Stimulated activated CD4-positive, alpha-beta T cell treated with anti-CD3 and anti-CD28 coated beads, Interleukin-4, amount 100 ng/mL, for 1 hour (primary cell): ENCODE measurements at places on chromosomes 1 and 21.

- DNase-seq: no peak
Observed at GRCh38 chr1:214470132-214470531, 81.3 kb downstream of the PTPN14 start.

DNA sequence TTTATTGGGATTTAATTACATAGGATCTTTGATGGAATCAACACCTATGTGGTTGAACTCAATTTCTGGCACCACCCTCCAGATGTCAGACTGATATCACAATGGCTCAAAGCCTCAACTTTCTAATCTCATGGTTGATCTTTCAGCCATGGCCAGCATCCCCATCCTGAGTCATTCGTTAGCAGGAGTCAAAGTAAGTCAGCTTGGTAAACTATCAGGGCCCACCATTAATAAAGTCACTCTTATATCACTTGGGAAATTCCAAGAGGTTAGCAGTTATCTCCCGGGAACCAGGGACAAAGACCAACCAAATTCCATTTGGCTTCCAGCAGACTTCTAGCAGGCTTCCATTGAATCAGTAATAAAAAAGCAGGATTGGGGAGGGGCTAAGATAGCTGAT lies 50.7 kb upstream of the TNFSF4 start:
- DNase-seq: no peak

- no peak for DNase-seq
Observed at GRCh38 chr1:53183095-53183990, 13.3 kb upstream of the CPT2 start.

DNA sequence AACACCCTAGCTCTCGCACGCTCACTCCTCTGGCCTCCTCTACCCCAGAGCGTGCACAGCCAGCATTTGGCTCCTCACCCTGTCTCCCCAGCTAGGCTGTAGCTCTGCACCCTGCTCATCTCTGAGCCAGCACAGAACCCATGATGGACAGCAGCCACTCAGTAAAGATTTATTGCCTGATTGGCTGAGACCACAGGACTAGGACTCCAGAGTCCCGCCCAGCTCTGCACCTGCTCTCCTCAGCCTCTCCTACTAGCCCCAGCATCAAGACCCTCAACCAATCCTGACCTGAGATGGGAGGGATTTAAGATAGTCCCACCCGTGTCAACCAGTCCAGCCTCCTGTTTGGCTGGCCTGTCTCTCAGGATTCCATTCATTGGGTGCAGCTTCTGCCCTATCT lies 9.3 kb downstream of the C1QB start:
- no peak for DNase-seq

DNA sequence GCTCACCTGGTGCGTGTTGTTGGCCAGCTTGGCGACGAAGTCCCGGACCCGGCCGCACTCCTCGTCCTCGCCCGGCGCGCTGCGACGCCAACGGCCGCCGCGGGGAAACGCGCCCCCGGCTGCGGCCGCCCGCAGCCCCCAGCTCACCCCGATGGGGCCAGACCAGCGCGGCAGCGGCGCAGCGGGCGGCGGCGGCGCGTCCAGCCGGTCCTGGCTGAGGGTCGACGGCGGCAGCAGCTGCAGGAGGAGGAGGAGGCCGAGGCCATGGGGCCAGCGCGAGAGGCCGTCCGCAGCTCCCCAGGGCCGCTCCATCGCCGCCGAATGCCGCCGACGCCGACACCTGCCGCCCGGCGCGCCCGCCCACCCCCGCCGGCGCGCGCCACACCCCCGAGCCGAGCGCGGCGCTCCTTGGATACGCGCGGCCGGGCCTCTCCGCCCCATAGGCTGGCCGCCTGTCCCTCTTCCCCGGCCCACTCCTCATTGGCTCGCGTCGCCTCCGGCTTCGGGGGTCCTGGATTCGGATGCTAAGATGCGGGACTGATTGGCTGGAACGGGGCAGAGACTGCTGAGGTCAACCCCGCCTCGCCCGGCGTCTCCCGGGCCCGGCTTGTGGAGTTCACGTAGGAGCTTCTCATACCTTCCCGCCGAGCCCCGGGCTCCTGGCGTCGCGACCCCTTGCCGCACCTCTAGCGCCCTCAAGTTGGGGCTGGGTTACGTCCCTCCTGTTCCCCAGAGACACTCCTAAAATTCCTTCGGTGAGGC lies at the start of gene SORT1:
Gene SORT1, minus strand, starts transcription at position 338 of the 762 bp plus-strand sequence. Its CDS starts 26 bp downstream, at position 312.
- DNase-seq: peak; percentile 53

GRCh38 chr1:167578939-167579521 lies 25.5 kb upstream of the CREG1 start:
- DNase-seq: no peak

DNA sequence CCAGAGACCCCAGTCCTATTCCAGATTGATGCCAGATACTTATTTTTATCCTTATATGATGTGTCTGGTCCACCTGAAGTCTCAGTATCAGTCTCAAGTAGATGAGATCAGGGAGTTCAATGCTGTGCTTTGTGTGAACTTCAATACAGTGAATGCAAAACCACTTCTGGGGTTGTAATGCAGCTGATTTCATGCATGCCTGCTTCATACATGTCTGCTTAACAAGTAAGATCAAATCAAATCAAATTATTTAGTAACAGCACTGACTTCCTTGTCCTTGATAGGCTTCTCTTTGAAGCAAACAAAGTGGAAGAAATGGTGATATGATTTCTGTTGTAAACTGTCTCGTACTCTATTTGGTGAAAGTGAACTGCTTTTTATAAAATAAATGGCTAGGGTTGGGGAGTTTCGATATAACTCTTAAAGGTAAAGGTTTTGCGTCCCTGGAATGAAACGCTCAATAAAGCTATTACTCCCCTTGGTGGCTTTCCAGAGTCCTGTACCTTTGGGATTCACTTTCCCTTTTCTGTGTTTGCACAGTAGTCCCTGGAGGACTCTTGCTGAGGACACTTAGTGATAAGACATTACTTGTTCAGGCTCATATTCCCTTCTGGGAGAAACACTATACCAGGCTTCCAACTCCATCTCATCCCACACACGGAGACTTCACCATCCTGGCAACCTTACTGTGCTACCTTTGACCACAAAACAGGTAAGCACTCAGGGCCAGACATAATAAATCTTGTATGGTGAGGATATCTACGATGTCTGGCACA lies 59.3 kb downstream of the FH start:
- DNase-seq: no peak

- DNase-seq: no peak
Observed at GRCh38 chr1:59833022-59833421, 18.3 kb downstream of the HOOK1 start.

- no peak for DNase-seq
Observed at GRCh38 chr1:225934711-225935110, 6.3 kb downstream of the LEFTY2 start.
